ENCODE measurements at places on chromosomes 7 and 10.

GRCh38 chr7:69762821-69763352 is 164.6 kb downstream of the AUTS2 start:
- no peak for DNase-seq

- DNase-seq = peak; percentile 41
Observed at GRCh38 chr7:50962962-50963374, 180.3 kb upstream of the GRB10 start.

DNA sequence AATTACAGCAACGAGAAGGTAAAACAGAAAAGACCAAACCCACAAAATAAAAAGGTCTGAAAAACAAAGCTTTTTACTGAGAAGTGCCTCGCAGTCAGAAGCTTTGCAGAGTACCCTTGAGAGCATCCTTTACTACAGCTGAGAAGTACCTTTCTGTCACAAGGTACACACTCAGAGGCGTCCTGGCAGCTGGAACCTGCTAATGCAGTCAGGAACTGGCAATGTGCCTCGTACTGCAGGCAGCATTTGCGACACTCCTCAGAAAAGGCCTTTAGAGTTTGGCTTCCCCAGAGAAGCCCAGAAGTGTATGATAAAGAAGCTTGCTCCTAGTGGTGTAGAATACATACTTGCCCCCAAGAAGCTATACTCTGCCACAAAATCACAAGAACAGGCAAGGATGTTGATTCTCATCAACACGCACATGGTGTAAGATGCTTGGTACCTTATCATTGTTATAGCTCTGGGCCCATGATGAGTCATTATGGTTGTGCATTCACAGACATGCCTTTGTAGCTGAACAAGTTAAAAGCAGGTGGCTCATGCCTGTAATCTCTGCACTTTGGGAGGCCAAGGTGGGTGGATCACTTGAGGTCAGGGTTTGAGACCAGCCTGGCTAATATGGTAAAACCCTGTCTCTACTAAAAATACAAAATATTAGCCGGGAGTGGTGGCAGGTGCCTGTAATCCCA is 2.0 kb upstream of the GTPBP4 start:
- DNase-seq = peak; percentile 57

DNA sequence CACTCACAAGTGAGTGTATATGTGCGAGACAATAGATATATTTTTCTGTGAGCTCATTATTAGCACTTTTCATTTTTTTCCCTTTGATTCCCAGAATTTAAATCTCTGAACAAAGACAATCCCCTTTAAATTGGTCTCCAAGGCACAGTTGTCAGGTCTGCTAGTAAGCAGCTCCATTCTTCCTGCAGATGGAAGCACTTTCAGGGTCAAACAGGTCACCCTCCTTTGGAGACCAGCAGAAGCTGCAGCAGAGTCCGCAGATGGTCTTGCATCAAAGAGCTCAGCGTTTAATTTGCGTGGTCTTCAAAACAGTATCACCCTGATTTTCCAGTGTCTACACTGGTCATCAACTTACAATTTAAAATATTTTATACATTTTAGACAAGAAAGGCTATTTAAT is 543.8 kb downstream of the ARL4A start:
- no peak for DNase-seq

- DNase-seq = no peak
Observed at GRCh38 chr7:114921631-114922025, 266 bp upstream of the MDFIC start.

- DNase-seq = peak; percentile 82
Observed at GRCh38 chr7:106367018-106367420, 82.2 kb upstream of the NAMPT start.

GRCh38 chr10:11065567-11065966 is 47.9 kb downstream of the CELF2 start:
- no peak for DNase-seq

- DNase-seq = no peak
Observed at GRCh38 chr7:40439686-40440085, 304.9 kb downstream of the SUGCT start.

DNA sequence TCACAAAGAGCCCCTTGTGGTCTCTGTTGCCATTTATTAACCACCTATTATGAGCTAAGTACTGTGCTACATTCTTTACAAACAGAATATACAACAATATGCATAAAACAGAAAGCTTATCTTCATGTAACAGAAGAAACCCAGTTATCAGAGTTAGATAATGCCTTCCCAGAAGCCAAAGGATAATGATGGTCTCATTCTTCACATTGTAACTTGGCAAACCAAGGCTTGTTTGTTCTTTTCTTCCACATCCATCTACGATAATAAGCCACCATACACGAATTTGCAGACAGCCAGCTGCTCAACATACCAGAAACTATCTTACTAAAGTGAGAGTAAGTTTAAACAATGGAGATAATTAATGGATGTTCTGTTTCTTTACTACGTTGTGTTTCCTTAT is 127.6 kb downstream of the NEBL start:
- no peak for DNase-seq

GRCh38 chr10:119505131-119505551 is 37.4 kb downstream of the RGS10 start:
- no peak for DNase-seq

DNA sequence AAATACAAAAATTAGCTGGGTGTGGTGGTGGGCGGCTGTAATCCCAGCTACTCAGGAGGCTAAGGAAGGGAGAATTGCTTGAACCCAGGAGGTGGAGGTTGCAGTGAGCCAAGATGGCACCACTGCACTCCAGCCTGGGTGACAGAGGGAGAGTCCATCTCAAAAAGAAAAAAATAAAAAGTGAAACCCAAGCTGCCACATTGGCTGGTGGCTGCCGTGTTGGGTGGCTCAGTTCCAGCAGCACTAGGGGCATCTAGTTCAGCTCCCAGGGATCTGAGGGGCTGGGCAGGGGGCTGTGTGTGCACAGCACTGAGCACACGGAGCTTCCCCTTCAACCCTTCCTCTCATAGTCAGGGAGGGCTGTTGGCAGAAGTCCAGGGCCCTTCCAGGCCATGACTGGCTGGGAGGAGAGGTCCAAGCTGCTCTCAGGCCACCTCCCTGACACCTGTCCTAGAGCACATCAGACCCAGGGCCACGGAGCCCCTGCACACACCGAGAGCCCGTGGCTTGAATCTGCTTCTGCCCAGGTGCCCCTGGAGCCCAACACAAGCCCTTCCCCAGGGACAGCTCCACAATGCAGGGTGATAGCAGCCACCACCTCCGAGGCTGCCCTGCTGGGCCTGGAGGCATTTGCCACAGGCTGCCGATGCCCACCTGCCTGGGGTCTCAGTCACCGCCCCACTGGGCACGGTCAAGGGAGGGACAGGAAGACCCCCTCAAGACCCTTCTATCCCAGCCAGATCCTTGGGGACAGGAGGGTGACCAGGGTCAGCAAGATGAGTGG is 47.3 kb downstream of the YKT6 start:
- no peak for DNase-seq

- DNase-seq = no peak
Observed at GRCh38 chr7:68688416-68689086, 909.7 kb upstream of the AUTS2 start.

DNA sequence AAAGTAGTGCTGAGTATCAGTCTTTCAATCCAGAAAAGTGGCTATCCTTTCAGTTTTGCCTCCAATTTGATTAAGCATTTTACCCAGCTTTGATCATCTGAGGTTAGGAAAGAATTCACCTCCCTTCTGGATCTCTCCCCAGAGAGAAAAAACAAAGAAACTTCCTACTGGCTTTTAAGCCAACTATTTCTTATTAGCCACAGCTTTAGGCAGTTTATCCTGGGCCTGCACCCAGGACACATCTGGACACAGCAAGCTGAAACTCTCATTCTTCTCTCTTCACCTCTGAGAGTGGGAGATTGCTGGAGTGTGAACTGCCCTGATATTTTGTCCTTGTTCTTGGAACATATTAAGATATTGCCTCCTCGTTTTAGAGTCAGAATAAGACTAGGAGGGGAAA is 43.5 kb upstream of the LSM8 start:
- no peak for DNase-seq

DNA sequence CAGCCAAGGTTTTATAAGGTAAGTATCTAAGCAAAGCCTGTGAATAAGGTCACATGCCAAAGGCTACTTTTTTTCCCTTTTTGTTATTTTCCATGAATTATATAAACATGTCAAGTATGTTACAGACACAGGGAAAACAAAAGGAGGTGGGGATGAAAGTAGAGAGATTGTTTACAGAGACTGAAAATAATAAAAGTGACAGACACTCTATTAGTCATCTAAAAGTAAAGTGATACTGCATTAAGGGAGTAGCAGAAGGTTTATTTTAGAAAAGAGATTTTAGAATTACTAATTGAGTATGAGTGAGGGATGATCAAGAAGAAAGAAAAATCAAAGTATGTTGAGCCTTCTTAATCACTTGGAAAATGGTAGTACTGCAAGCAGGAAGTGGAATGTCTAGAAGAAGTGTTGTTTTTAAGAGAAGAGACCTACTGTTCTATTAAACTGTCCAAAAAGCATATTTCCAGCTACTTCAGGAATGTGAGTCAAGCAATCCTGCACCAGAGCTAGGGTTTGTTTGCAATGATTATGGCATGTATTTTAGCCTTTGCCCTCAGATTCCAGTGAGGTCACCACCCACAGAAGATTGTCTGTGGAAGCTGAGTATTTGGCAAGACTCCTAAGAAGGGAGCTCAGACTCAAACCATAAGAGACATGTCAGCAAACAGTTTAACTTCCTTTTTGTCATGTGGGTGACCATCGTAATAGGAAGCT is 177.9 kb upstream of the PLXDC2 start:
- DNase-seq = peak; percentile 78

GRCh38 chr7:104650991-104651640 is 322.7 kb downstream of the LHFPL3 start:
- peak; percentile 45 for DNase-seq

DNA sequence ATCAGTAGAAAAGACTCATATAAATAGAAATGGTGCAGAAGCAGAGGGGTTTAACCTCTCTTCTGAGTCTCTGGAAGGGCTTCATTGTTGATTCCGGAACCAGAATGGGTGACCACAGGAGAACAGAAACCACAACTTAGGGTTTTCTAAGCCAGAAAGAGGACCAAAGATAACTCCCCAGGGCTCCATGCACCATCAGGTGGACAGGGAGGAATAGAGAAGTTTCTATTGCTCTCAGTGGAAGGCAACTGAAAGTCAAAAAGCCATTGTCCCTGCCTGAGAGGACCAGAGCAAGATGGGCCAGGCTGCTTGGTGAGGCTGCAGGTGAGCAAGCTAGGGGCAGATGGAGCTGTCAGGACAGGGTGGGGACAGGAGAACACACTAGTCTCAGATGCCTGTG is 14.6 kb upstream of the NPS start:
- no peak for DNase-seq

DNA sequence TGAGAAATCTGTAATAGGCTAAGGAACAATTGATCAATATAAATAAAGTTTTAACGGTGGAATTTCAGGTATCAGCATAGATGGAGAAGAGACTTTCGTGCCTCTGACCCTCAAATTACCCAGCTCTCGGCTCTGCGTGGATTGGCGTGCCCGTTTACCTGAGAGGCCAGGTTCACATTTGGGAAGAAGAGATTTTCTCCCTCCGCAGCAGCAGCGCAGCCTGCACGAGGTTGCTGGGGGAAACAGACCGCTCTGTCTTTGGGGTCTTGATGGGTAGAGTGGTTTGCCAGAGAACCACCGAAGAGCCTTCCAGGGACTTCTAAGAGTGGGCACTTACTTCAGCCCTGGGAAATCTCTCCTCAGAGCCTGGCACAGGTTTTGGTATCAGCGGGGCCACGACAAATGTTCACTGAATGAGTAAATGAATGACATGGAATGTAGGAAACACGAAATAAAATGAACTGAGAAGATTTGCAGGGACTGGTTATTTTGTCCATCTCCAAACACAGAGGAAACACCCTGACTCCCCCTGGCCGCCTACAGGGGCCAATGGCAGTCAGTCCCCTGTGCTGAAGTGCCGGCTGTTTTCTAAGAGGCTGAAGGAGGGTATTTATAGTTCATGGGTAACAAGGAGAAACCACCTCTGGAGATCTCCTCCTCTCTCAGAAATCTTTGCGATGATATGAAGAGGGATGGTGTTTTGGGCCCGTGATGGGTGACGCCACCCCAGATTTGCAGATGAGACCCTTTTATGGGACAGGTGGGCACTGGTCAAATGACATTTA is 338.5 kb downstream of the ADARB2 start:
- DNase-seq = no peak

DNA sequence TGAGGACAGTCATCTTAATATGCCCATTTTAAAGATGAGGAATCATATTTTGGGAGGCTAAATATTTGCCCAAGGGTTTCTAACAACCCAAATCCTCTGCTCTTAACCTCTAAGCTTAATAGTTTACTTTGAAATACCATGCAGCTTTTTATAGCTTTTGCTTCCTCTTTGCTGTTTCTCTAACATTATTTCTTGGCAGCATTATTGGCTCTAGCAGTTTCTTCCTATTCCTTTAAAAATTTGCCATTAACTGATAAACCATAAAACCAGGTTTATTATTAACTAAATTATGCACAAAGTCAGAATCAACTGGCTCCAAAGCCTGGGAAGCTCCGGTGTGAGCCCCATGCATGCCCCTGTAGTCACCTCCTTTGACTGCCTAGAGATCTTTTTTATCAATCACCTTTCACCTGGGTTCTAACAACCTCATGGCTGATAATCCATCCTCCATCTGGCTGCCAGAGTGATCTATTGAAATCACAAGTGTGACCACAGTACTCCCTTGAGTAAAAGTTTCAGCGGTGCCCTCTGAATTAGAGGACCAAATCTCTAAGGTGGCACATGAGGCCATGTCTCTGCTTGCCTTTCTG is 62.4 kb downstream of the ITGB8 start:
- DNase-seq = no peak

DNA sequence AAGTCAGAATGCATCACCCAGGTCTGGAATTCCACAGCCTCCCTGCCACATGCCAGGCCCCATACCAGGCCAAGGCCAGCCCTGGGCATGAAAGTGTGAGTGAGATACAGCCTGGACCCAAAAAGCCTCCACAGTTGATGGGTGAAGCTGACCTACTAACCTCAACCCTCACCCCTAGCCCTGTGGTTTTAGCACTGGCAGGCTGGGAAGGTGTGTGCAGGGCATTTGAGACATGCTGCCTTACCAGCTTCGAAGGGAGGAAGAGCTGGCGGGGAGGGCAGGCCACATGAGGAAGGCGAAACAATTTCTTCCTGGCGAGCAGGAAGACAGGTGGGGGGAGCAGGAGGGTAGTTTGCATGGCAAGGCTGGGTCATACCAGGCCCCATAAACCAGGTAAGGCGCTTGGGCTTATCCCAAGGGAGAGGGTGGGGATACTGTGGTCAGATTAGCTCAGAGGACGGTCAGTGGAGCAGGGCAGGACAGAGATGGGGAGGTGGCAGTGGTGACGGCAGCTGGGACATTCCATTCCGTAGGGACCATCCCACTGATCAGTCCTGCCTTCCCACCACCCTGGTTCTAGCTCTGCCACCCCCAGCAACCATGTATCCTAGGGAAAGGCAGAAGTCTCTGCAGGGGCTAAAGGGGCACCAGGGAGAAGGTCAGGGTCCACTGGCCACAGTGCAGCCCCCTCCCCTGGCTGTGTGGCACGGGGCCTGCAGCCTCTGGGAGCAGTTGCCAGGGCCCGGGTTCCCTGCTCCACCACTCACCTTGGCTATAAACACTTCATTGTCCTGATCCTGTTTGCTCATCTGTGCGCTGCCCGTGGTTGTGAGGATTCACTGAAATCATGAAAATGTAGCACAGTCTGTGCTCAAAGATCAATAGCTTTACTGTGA is 155.8 kb downstream of the NRF1 start:
- no peak for DNase-seq

GRCh38 chr10:12921163-12921562 is 80.3 kb downstream of the CCDC3 start:
- DNase-seq = no peak
